Amygdala (tissue), 56 donors: ENCODE measurements at places on chromosomes 16 and 17.

DNA sequence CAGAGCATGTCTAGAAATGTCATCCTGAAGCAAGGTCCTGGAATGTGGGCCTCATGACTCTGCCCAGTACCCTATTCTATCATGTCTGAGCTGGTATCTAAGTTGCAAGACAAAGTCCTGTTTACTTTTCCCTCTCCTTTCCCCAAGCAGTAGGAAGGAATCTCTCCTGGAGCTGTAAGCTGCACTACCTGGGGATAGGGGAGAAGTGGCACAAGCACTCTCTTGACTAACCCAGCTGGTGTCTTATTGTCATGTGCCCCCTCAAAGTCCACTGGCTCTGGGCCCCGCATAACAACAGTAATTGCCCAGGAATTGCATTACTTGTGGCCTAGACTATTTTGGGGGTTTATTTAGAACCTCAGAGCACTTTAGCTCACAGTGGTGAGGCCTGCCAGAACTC lies 1366.3 kb upstream of the GOT2 start:
- no peak for DNase-seq

DNA sequence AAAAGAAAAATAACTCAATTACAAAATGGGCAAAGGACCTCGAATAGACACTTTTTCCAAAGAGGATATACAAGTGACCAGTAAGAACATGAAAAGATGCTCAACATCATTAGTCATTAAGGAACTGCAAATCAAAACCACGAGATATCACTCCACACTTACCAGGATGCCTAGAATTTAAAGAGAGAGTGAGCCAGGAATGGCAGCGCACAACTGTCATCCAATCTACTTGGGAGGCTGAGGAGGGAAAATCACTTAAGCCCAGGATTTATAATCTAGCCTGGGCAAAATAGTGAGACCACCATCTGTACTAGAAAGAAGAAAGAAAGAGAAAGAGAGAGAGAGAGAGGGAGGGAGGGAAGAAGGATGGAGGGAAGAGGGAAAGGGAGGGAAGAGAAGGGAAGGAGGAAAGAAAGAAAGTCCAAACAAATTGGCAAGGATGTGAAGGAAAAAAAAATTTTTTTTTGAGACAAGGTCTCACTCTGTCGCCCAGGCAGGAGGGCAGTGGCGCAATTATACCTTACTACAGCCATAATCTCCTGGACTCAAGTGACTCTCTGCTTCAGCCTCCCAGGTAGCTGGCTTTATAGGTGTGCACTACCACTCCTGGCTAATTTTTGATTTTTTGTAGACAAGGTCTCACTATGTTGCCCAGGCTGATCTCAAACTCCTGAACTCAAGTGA lies 22.6 kb downstream of the TBX2 start:
- no peak for DNase-seq

DNA sequence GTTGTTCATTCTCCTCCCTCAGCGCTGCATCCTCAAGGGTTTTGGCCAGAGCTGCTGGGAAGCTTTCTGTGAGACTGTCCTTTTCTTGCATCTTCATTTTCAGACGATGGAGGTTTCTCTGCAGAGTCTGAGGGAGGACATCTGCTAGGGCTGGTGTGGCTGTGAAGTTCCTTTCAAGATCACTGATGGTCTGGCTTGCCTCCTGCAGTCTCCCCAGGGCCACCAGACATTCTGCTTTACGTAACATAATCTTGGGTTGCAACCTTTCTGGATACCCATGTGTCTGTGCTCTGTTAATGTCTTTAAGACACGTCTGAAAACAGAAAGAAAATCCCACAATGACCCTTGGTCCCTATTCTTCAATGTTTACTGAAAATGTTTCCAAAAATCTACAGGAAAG lies 29.0 kb downstream of the SMYD4 start:
- no peak for DNase-seq

GRCh38 chr16:8920645-8921346 lies 38.6 kb downstream of the LITAFD start:
- no peak for DNase-seq

GRCh38 chr16:6498858-6499257 lies 833.8 kb upstream of the RBFOX1 start:
- DNase-seq: no peak

GRCh38 chr16:67967958-67968399 lies 458 bp downstream of the SLC12A4 start:
- no peak for DNase-seq

DNA sequence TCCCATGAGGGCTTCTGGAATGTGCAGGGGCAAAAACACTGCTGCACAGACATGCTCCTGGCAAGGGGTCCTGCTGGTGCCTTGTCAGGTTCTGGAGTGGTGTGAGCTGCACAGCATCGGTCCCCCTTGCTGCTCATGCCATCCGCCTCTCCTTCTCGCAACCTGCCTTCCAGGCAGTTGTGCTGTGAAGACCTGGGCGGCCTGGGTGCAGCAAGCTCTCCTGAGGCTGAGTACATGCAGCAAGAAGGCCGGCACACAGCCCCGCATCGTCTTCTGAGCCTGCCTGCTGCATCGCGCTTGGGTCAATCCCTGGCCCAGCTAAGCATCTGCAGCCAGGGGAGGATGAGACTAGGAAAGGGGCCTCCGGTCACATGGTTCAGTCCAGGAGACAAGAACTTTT lies 478 bp upstream of the TRPV1 start:
- no peak for DNase-seq

DNA sequence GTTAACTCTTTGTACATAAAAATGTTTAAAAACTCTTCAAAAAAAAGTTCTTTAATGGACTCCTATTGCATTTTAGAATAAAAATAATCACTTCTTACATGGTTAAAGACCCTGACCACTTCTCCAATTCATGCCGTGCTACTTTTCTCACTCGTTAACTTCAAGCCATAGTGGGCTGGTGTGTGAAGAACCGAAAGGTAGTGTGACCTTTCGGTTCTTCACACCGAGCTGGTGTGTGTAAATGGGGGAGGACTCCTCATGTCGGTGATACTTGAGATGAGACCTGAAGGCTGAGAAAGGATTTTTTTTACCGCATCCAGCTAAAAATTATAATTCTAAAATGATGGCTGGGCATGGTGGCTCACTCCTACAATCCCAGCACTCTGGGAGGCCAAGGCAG lies 22.1 kb downstream of the RFFL start:
- no peak for DNase-seq

DNA sequence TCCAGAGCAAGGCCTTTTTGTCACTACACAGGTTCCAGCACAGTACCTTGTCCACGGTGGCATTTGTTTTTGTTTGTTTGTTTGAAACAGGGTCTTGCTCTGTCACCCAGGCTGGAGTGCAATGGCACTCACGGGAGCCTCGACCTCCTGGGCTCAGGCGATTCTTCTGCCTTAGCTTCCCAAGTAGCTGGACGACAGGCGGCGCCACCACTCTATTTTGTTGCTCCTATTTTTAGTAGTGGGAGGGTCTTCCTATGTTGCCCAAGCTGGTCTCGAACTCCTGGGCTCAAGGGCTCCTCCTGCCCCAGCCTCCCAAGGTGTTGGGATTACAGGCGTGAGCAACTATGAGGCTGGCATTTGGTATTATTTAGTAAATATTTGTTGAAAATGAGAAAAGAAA lies 10.3 kb downstream of the MRC2 start:
- DNase-seq: no peak

DNA sequence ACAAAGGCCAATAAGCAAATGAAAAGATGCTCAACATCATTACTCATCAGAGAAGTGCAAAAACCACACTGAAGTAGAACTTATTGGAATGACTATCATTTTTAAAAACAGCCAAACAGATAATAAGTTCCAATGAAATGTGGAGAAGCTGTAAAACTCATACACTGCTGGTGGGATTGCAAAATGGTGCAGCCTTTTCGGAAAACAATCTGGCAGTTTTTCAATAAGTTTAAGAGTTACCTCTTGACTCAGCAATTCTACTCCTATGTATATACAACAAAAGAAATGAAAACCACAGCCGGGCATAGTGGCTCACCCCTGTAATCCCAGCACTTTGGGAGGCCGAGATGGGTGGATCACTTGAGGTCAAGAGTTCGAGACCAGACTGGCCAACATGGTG lies 49.3 kb downstream of the AKAP10 start:
- no peak for DNase-seq

GRCh38 chr17:57466521-57466920 lies 210.2 kb downstream of the MSI2 start:
- DNase-seq: no peak
